Activated gamma-delta T cell treated with Interleukin-2 at 50 U/mL for 16 hours (primary cell): ENCODE measurements at places on chromosomes 16 and 17.

GRCh38 chr16:31386157-31386984, 6.8 kb upstream of the ITGAD start:
- DNase-seq, result no peak

DNA sequence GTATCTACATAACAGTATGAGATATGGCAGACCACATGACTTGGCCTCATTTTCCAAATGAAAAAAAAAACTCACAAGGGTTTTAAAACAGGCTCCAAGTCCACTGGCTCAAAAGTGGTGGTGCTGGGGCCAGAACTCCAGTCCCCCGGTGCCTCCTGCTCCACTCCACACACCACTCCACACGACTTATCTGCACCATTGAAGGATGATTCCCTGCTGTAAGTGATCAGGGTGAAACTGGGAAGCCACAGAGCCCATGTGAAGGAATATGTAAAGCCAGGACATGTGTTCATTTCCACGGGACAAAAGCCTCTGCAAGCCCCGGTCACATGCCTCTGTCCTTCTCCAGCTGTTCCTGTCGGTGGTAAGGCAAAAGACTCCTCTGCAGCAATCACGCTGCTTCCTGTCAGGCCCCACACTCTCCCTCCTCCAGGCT, 97.2 kb downstream of the ZNF18 start:
- no peak for DNase-seq

DNA sequence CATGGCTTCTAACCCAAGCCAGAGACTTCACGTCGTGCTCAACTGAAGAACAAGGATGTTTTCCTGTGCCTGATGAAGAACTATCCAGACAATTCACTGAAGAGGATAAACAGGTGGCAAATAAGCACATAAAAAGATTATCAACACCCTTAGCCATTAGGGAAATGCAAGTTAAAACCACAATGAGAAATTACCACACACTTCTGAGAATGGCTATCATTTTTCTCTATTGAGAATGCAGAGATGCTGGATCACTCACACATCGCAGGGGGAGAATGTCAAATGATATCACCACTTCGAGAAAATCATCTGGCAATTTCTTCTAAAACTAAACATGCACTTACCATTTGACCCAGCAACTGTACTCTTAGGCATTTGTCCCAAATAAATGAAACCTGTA, 162.8 kb downstream of the IRX3 start:
- DNase-seq, result no peak

DNA sequence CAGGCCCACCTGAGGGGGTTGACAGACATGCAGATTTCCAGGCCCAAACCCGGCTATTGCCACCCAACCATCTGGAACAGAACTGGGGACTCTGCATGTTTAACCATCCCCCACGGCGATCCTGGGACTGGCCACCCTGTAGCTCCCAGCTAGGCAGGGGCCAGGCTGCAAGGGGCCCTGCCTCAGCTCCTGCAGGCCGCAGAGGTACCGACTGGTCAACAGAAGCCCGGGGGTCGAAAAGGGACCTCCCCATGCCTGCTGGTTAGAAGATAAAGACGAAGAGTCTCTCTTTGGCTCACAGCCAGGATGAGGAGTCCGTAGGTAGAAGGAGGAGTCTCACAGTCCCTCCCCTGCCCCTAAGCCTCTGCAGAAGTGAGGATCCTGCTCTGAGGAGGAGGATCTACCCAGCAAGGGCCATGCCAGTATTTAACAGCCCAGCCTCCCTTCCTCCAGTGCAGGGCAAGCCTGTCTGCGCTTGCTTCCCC, 223.4 kb upstream of the TNRC6C start:
- DNase-seq, result no peak

DNA sequence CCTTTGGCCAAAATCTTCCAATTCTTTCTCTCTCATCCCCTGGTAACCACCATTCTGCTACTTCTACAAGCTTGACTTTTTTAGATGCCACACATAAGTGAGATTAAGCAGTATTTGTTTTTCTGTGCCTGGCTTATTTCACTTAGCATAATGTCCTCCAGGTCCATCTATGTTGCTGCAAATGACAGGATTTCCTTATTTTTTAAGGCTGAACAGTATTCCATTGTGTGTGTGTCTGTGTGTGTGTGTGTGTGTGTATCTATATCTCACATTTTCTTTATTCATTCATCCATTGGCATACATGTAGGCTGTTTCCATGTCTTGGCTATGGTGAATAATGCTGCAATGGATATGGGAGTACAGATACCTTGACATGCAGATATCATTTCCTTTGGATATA, 6.1 kb downstream of the ACACA start:
- DNase-seq, result no peak

- no peak for DNase-seq
These were observed 3.6 kb downstream of the KCNJ2 start for GRCh38 chr17:70172923-70173322.

DNA sequence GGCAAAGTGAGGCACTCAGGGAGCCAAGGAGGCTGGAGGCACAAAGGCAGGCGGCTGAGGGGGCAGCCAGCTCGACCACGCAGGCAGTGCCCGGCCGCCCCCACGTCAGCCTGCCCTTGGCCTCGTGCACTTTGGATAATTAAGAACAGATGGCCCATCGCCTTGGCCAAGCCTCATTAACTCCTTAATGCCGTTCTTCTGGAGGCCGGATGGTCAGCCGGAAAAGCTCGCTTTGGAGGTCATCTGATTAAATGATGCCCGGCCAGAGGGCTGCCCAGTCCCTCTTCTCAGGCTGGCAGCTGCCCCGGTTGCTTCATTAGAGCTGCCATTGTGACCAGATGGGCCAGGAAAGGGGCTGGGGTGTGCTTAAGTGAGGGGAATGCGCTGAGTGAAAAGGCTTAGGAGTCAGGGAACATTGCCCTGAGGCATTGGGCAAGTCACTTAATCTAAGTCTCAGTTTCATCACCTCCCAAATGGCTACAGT, 364.0 kb downstream of the NPIPA8 start:
- DNase-seq, result no peak

GRCh38 chr17:7014995-7015958, 2.9 kb downstream of the RNASEK start:
- peak; percentile 71 for DNase-seq

DNA sequence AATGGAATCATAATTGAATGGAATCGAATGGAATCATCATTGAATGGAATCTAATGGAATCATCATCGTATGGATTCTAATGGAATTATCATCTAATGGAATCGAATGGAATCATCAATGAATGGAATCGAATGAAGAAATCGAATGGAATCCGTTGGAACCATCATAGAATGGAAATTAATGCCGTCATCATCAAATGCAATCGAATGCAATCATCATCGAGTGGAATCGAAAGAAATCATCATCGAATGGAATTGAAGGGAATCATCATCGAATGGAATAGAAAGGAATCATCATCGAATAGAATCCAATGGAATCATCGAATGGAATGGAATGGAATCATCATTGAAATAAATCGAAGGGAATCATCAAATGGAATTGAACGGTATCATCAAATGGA, 217.2 kb downstream of the SHCBP1 start:
- no peak for DNase-seq

- no peak for DNase-seq
These were observed 88.8 kb downstream of the LITAF start for GRCh38 chr16:11497851-11498289.

GRCh38 chr16:47970291-47970931, 185.4 kb downstream of the ABCC12 start:
- DNase-seq, result no peak

- no peak for DNase-seq
These were observed 1192.0 kb upstream of the CDH8 start for GRCh38 chr16:63228259-63228658.

DNA sequence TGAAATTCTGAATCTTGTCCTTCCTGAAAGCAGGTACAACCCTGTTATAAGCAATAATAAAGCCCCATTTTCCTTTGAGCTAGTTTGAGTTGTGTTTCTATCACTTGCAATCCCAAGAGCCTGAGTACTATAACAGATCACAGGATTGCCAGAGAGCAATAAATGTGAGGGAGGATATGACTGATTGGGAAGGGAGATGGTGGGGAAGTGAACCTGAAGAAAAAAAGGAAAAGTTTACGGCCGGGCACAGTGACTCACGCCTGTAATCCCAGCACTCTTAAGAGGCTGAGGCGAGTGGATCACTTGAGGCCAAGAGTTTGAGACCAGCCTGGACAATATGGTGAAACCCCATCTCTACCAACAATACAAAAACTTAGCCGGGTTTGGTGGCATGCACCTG, 80.4 kb downstream of the COX10 start:
- DNase-seq, result no peak

GRCh38 chr17:49442041-49442440, 27.4 kb upstream of the PHB1 start:
- no peak for DNase-seq

GRCh38 chr16:31268891-31269290, 9.1 kb downstream of the ITGAM start:
- DNase-seq, result no peak

DNA sequence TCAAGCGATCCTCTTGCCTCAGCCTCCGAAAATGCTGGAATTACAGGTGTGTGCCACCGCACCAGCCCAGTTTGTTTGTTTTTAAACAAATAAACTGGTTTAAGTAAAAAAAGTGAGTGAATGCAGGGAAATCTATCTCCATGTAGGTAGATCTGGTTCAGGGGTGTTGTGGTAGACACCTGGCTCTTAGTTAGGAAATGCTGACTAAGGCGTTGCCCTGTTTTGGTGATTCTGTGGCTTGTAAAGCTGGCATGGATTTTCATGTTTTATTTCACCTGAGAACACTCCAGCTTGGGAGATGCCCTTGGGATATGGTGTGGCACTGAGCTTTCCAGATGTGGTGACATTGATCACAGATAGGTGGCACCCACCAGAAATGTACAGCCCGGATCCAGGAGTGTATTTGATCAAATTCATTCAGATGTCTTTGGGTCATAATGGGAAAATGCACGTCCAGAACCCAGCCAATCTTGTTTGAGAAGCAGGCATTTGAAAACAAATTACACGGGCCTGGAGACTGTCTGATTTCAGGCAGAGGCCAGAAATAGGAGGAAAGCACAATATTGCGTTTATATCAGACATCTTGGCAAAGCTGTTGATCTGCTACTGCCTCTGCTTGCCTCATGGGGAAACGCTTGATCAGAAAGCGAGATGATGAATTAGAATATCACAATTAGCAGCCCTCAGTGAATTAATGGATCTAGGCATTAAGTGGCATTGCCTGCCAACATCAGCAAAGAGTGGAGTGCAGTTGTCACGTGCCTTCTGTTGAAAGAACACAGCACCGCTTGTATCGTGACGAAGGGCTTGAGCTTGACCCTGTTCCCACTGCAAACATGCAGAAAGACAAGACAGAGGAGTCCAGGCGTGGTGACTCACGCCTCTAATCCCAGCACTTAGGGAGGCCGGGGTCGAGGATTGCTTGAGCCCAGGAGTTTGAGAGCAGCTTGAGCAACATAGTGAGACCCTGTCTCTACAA, 7.3 kb upstream of the IL34 start:
- DNase-seq, result no peak

DNA sequence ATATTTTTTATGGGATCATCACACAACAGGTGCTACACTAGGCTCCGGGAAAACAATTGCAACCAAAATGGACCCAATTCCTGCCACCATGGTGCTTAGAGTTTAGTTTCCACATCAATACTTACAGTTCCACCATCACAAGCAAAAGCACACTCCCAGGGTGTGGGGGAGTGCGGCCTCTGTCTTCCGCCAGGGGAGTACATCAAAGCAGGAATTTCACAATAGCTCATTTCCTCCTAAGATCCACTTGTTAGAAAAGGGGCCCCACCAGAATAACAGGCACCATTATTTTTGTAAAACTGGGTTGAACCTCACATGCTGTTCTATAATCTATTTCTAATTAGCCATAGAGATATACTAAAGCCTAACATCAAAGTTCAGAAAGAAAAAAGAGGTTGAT, 44.3 kb upstream of the PSMD7 start:
- no peak for DNase-seq

GRCh38 chr16:8070506-8070905, 519.8 kb downstream of the TMEM114 start:
- no peak for DNase-seq
